ENCODE measurements at places on chromosomes 4 and X. TPM values are rescaled to one million over a fixed set of nuclear protein-coding genes. Genes with fewer than 3 reads are reported as not detected.
A peak's percentile ranks its signal among the peaks of the same experiment; 100 is the strongest.

- no peak for DNase-seq
These were observed 165.1 kb downstream of the CFAP299 start for GRCh38 chr4:80500613-80501012.

DNA sequence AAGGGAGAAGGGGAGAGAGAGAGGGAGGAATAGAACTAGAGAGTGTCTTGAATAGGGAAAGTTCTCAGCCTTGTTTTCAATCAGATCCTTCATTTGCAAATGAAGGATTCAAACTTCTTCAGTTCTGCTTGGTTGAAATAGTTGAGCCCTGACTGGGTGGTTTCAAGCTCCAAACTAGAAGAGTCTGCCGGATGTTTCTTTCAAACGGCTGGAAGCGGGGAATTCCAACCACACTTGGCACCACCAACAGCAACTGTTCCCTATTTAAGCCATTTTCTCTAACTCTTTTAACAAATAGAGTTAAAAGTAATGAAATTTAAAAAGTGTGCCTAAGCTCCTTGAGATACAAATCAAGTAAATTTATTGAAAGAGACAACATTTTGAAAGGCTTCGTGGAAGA is 67.5 kb upstream of the DDX60 start:
- no peak for DNase-seq

The OTC gene
- not detected for total RNA-seq

DNA sequence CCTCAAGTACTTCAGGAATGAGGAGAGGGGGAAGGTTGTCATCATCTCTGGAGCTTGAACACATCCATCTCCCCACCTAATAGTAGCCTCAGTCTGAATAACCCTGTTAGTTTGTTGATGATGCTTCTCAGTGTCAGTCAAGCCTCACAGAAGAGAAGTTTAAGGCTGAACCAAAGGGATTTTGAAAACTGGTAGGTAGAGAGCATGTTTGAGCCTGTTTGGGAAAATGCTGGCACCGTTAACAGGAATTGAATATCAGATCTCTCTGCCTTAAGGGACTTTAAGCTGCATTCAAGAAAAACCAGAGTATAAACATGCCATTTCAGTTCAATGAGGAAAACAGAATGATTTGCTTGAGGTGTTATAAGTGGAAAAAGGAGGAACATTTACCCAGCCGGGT is 73.1 kb downstream of the MAPK10 start:
- DNase-seq: no peak

DNA sequence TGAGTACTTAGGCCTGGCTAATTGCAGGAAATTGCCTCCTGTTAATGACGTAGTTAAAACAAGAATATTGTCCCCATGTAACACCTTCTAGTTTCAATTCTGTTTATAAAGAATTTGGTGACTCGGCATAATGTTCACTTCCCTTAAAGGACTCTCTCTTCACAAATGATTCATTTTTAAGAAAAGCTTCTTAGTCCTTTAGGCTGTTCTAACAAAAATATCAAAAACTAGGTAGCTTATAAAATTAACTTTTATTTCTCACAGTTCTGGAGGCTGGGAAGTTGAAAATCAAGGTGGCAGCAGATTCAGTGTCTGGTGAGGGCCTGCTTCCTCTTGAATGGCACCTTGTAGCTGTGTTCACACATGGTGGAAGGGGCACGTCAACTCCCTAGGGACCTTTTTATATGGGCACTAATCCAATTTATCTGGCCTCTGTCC is 23.8 kb downstream of the COL25A1 start:
- DNase-seq: no peak

- no peak for DNase-seq
These were observed 67.5 kb downstream of the PPEF2 start for GRCh38 chr4:75834772-75835154.

DNA sequence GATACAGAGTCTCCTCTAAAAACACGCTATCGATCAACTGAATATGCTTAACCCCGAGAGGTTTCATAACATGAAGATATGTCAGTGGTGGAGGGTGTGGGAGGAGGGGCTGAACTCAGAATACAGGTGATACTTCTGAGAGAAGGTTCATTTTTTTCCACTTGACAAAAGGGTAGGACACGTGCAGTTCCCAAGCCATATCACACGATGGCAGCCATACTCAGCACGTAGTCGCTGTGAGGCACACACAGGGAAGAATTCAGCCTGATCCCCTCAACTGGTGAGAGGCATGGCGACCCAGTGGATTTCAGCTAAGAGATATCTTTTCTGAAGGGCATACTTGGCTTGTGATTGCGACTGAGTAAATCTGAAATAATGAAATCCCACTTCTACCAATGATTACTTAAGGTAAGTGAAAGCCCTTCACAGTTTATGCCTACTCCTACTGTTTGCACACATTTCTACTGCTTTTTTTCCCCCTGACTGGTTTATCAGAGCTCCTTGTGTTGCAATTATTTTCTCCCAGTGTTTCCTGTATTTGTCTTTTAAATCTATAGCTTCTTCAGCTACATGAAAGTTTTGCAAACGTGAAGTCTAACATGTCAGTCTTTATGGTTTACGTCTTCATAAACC is 133.1 kb downstream of the CORIN start:
- peak; percentile 60 for DNase-seq

DNA sequence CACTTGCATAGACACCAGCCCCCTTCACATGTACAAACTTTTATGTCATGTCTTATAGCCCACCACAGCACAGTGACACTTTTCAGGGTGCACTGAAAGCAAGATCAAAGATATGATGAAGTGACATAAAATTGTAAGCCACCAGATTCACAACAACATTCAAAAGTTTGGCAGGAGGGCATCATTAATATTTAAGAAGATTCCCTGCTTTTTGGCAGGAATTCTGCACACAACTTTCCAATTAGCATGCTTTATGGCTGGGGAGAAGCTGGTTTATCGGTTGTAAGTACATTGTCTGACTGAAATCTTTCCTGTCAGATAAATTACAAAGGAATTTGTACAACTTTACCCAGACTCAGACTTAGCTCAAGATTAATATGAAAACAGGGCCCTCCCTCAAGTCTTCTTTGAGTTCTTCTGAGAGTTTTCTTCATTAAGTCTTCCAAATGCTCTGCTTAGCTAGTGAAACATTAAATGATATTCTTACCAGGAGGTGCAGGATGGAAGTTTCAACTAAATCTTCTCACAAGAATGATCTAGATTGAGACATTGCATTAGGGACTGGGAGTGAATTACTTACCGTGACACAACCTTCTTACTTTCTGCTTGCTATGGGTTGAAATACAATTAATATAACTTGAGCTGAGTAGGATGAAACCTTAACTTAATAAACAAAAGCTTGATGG is 523.8 kb downstream of the PPARGC1A start:
- no peak for DNase-seq

DNA sequence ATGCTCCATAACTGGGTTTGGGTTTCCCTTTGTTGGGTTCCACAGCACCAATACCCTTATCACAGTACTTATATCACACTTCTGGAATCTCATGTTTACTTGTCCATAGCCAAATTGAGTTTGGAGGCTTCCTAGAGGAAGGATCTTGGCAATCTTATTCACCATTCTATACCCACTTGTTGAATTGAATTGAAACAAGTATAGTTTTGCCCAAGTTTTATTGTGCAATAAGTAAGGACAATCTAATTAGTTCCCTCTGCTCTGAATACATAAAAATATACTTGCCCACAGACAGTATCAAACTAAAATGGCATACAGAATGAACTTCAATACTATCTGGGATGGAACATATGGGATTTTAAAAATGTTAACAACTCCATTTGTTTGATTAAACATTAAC is 40.3 kb downstream of the SEC31A start:
- DNase-seq: no peak

GRCh38 chr4:125303821-125304220 is 10.9 kb upstream of the FAT4 start:
- no peak for DNase-seq

The MAP7D2 gene
- 0.45 TPM for total RNA-seq

DNA sequence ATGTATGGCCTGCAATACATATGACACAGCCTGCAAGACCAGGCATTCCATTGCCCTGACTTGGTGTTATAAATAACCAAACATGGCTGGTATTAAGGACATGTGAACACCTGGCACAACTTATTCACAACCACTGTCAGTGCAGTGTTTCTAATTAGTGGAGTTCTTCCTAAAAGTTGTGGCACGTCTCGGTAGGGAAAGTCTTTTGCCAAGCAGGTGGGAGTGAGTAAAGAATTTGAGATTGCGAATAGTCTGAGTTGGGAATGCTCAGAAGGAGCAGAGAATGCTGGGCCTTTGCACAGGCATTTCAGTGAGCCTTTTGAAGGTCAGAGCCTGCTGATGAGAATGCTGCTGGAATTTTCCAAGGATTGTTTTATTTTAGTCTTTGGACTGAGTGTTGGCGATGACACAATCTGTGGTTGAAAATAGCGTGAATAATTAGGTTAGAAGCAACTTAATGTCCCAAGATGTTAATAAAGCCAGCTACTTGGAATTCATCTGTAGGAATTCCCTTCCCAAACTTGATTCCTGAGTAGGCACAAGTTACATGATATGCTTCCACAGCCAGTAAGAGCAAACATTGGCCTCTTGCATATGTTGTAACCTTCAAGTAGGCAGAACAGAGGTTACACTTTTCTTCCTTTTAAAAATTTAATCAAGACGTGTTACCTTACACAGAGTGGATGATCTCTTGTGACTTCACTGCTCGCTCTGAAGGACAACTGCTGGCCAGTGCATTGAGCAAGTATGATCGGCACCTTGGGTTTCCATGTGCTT is 83.6 kb upstream of the PGRMC2 start:
- DNase-seq: no peak

GRCh38 chr4:683247-683897 is 5.6 kb downstream of the SLC49A3 start:
- no peak for DNase-seq

DNA sequence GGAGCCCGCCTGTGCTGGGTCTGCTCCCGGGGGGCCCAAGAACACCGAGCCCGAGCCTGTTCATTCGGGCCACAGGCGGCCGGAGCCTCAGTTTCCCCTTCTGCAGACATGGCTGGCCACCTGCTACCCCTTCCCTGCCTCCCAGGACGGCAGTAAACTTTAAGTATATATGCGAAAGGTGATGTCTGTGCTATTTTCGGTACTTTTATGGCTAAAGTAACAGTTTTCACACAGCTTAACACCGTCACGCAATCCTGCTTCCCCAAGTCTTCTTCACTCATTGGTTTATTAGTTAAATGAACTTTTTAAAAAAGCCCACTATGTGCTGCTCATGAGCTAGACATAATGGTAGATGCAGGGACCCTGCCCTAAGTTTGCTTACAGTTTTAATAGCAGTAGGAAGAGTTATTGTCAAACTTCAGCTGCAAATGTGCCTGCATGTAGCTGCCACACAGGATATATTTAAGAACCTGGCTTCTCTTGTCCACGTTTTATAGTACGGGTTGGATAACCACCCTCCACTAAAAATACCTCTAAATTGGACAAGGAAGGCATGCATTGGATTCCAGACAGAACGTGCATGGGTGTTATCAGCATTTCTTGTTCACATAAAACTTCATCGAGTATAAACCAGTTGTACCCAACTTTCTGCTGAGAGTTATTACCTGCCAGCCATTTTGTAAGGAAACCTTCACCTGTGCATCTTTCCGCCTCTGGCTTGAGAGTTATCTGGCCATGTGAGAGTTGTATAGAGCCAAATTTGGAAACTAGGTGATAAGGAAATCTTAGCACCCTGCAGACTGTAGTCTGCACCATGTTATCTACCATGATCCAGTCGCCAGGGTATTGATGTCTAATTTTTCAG is 741 bp downstream of the ANAPC4 start:
- DNase-seq: peak; percentile 16

DNA sequence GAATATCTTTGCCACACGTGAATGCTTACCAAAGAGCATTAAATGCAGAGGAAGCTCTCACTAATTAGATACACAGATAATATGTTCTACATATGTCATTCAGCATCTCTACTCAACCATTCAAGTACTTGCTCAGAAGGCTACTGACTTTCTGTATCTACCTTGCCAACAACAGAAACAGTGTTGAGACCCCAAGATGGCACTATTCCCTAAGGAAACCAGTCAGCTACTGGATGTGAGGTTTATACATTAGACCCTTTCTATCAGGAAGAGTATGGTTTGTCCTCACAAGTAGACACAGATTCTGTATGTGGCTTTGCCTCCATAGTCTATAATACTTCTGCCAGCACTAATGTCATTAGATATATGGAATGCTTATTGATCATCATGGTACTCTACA is 443.9 kb upstream of the INTU start:
- DNase-seq: peak; percentile 1

GRCh38 chrX:16213961-16214360 is 46.7 kb downstream of the MAGEB17 start:
- DNase-seq: no peak

The BMPR1B gene
- 0.33 TPM for total RNA-seq

- no peak for DNase-seq
These were observed 633.5 kb upstream of the FAT1 start for GRCh38 chr4:187357045-187357643.

- no peak for DNase-seq
These were observed 34.9 kb downstream of the RASSF6 start for GRCh38 chr4:73585345-73585744.

GRCh38 chr4:82629238-82630000 is 67.6 kb upstream of the TMEM150C start:
- DNase-seq: no peak

The MAOB gene
- 1.00 TPM for total RNA-seq

The DHRSX gene
- 25.5 TPM for total RNA-seq

DNA sequence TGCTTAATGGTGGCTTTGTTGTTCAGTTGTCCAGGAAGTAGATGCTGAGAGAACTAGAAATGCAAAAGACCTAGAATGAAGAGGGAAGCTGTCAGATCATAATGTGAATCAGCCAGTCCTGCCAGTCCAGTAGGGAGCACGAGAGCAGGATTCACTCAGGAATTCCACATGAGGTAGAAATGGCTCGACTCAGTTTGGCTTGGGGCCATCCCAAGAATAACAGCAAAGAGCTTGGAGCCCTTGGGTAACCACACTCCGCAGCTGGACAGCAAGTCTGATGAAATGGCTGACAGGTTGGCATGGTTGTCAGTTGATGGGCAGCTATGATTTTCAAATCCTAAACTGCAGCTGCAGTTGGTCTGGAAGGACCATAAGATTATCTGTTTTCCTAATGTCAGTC is 44.5 kb upstream of the WDR1 start:
- no peak for DNase-seq

DNA sequence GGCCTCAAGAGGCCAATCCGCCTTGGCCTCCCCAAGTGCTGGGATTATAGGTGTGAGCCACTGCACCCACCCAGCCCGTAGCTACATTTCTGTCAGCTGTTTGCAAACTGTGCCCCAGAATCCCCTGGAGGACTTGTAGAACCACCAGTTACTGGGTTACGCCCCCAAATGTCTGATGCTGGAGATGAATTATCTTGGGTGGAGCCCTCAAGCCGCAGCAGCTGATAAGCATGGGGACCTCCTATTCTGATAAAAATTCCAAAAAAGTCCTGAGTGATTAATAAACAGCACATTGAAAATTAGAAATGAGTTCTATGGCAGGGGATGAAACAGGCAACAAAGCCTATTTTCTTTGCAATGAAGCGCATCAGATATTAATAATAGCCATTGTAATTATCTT is 105.0 kb downstream of the PTTG2 start:
- no peak for DNase-seq

The DUSP21 gene
- not detected for total RNA-seq

- no peak for DNase-seq
These were observed 10.7 kb upstream of the LRBA start for GRCh38 chr4:151025759-151026158.

The DRP2 gene
- 0.26 TPM for total RNA-seq

- no peak for DNase-seq
These were observed 127.3 kb downstream of the DCHS2 start for GRCh38 chr4:154364066-154364845.

GRCh38 chr4:145880355-145880960 is 58.2 kb downstream of the ZNF827 start:
- DNase-seq: no peak

The ATP5ME gene
- 452 TPM for total RNA-seq
